ENCODE measurements at places on chromosomes 7 and 10. TPM values are rescaled to one million over a fixed set of nuclear protein-coding genes. Genes with fewer than 3 reads are reported as not detected.

The NPTX2 gene
- 17.0 TPM for total RNA-seq

The EPHA1 gene
- total RNA-seq, result 162 TPM

The CAV1 gene
- 10.9 TPM for total RNA-seq

The CALML3 gene
- total RNA-seq, result not detected

The HOXA13 gene
- total RNA-seq, result not detected

The PLCE1 gene
- total RNA-seq, result 0.14 TPM

The DENND2A gene
- 10.0 TPM for total RNA-seq

The CDK14 gene
- total RNA-seq, result 35.0 TPM

The HIF1AN gene
- total RNA-seq, result 53.9 TPM

The TPK1 gene
- 2.7 TPM for total RNA-seq

The RAB19 gene
- total RNA-seq, result 13.9 TPM

The ZNF775 gene
- total RNA-seq, result 25.4 TPM

The NKX1-2 gene
- 57.7 TPM for total RNA-seq

The MTERF1 gene
- 12.0 TPM for total RNA-seq

The IFRD1 gene
- 31.2 TPM for total RNA-seq

The NPSR1 gene
- total RNA-seq, result not detected

The CTAGE4 gene
- 23.3 TPM for total RNA-seq

The FAM204A gene
- total RNA-seq, result 36.7 TPM

The GIMAP5 gene
- 0.46 TPM for total RNA-seq

The COPS6 gene
- 118 TPM for total RNA-seq

The CNPY1 gene
- total RNA-seq, result not detected

The BEND7 gene
- 15.8 TPM for total RNA-seq

The PLEKHS1 gene
- total RNA-seq, result not detected

The GPR26 gene
- 0.05 TPM for total RNA-seq

The SVOPL gene
- 2.2 TPM for total RNA-seq

The C10orf62 gene
- not detected for total RNA-seq

The TIAL1 gene
- total RNA-seq, result 170 TPM

The RARRES2 gene
- total RNA-seq, result 197 TPM

Measured in WTC11 (cell line).